ENCODE measurements at places on chromosomes 13 and 19.
A peak's percentile ranks its signal among the peaks of the same experiment; 100 is the strongest.

DNA sequence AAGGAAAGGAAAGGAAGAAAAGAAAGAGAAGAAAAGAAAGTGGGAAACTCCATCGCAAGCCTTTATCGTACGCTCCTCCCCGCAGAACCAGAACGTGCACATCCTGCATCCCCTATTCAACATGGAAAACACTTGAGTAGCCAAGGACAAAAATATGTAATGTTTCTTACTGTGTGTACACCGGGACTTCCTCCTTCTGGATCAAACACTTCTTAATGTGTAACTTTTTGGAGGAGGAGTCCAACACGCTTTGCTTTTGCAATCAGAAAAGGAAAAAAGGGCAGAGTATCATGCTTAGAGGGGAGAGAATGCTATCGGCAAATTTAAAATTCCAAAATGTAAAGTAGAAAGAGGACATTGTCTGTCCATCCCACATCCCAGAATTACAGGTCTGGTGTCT, 7.8 kb upstream of the SHFL start:
- DNase-seq, result no peak

DNA sequence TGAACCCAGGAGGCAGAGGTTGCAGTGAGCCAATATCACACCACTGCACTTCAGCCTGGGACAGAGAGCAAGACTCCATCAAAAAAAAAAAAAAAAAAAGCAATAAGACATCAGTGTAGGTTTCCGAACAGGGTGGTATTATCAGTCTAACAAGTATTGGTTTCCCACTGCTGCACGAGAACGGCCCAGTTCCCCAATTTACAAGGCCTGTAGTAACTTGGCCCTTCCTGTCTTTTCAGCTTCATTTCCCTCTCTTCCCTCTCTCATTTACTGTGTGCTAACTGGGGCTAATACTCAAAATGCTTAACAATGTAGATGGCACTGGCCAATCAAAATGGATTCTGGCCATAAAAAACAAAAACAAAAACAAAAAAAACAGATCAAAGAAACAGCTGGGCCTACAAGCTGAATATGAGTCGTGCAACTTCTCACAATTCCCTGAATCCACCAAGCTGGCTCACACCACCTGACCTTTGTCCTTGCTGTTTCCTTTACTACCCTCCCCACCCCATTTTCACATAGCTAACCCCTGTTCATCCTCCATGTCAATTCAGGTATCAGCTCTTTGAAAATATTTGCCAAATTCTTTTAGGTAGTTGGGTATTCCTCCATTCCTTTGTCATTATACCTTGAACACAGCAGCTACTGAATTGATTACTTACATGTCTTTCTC, 2.4 kb downstream of the TEX101 start:
- DNase-seq, result no peak

DNA sequence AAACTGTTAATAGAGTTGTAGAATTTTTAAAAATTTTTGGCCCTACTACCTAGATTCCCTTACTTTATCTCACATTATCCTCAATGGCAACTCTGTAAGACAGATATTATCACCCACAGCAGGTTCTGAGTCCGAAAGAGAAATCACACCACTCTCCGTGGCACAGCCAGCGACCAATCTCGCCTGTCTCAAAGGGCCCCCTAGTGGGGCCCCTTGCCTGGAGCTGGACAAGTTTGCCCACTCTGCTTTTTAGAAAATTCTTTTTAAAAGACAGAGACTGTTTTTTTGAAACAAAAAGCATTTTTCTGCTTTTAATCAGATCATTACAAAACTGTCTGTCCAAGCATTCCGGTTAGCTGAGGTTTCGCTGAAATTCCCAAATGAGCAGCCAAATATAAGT, 21.7 kb downstream of the PHF11 start:
- DNase-seq, result no peak

DNA sequence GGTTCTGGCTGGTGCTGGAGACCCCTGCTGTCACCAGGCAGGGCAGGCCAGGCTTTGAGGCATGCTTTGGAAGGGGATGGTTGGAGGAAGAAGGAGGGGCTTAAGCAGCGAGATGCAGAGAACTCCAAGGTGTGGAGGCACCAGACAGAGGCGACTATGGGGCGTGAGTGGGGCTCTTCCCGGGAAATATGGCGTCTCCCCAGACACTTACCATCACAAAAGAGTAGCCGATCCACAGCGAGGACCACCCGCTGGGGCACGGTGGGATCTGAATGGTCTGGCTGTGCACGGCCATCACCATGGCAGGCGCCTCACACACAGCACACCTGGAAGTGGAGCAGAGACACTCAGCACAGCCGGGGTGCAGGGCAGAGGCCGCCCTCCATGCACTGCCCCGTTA, 151.9 kb downstream of the COL4A1 start:
- no peak for DNase-seq

DNA sequence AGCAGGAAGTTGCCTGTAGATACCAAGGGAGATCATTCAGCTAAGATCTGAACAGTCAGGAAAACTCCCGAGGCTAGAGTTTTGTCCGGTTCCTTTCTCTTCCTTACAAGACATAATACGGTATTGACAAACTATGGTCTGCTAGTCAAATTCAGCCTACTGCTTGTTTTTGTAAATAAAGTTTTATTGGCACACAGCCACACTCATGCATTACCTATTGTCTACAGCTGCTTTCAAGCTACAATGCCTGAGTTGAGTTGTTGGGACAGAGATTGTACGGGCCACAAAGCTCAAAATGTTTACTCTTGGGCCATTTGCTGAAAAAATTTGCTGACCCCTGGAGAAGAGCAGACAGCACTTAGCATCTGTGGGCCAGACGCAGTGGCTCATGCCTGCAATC, 2.5 kb downstream of the SLC1A6 start:
- no peak for DNase-seq

DNA sequence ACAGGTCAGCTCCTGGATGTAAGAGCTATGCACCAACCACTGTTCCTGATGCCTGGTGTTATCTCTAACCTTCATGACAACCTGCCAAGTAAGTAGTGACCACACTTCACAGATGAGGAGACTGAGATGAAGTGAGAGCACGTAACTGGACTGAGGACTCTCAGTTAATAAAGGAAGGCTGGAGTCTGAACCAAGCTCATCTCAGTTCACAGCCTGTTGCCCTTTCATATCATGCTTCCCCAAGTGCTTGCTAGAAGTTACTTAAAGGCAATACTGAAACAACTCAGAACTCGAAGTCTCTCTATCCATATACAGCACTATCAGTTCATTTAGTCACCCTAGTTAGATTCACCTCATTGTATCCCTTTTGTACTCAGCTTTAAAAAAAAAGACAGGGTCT, 119.7 kb downstream of the ABCC4 start:
- no peak for DNase-seq

GRCh38 chr19:41159881-41160280, 33.1 kb upstream of the CYP2S1 start:
- no peak for DNase-seq

- DNase-seq, result no peak
These were observed 283.3 kb downstream of the DIAPH3 start for GRCh38 chr13:59880468-59880867.

DNA sequence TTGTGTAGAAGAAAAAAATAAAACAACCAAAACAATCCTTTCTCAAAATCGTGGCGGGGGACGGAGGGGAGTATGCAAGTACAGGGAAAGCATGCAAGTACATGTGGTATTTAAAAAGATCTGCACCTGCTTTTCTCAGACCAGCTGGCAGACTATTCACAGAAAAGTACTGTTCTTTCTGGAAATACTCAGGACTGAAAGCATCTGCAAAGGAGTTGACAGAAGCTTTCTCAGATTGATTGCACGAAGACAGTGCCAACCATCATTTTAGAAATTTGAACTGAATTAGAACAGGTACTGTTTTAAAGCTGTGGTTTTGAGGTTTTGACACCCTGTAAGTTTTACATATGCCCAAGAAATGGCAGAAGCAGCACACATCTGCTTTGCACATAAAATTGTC, 19.8 kb upstream of the PCDH8 start:
- DNase-seq, result no peak

DNA sequence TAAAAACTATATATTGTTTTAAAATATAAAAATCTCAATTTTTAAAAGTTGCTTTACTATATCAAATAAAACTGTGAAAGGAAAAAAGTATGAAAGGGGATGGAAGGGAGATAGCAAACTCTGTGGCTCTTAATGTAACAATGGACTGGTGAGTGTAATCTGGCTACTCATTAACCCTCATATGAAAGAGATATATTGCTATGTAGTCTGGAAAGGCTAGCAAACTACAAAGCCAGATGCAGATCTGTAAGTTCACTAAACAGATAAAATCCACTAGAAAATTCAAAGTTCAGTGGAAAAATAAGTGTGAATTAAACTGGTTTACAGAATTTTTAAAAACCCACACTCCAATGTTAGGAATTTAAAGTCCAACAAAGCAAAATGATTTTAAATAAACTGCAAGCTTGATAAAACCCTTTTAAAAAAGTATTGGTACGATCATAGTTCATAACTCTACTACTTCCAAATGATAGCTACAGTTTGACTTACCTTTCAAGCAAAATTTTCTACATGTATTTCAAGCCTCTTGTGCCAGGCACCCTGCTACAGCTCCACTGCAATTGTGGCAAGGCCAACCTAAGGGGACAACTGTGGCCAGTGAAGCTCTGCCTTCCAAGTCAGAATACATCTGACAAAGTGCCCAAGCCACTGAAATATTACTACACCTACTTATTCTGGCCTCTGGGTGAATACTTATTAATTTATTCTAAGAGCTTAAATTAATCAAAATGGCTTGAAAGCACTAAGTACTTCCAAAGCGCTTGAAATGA, 647 bp upstream of the ELF1 start:
- no peak for DNase-seq

GRCh38 chr13:22903301-22903700, 277.5 kb upstream of the SGCG start:
- no peak for DNase-seq

GRCh38 chr19:45767410-45767880, 1.6 kb downstream of the SIX5 start:
- DNase-seq, result peak; percentile 95

- no peak for DNase-seq
These were observed 1567.4 kb downstream of the EFNB2 start for GRCh38 chr13:104967836-104968630.

- DNase-seq, result no peak
These were observed 64.2 kb upstream of the UQCRFS1 start for GRCh38 chr19:29277102-29277501.

DNA sequence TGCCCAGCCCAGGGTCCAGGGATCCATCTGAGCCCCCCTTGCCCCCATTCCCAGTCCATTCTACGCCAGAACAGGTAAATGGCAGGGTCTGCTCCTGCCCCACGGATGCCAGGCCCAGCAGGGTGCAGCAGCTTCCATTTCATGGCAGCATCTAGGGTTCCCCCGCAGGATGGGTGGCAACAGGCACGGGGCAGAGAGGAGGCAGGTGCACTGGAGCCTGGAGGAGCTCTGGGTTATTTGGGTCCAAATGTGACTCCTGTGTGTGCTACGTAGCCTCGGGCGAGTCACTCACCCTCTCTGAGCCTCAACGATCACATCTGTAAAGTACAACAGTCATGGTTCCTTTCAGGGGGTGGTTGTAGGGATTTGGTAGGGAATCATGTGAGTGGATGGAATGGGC, 27.4 kb downstream of the IL12RB1 start:
- DNase-seq, result no peak

DNA sequence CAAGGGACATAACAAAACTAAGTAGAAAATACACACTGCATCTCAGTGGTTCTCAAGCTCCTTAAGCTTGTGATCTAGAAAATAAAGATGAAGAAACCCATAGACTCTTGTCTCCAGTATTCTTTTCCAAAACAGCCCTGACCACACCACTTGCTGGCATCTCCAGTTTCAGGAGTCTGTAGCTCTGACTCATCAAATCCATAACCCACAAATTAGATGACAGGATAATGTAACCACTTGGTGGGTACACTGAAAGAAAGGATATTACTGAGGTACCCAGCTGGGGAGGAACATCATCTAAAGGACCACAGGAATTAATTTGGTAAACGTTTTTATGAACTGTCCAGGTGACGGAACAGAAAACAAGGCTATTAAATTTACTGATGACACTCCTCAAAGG, 214.7 kb downstream of the VWA8 start:
- DNase-seq, result no peak

DNA sequence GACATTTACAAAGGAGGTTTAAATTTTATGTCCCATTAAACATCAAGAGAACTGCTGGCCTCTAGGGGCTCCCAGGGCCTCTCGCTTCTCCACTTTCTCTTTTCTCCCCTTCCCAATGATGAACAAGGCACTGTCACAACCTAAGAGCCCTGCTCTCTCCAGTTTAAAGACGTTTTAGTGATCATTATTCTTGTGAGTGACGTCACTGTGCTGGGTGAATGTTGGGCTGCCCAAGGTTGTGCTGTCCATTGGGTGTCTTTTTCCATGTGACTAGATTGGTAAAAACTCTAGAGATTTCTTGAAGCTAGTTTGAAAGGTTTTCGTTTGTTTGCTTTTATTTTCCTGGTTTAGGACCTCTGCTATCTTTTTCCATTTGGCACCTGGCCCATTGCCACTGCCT, 602.6 kb downstream of the PCDH9 start:
- no peak for DNase-seq

DNA sequence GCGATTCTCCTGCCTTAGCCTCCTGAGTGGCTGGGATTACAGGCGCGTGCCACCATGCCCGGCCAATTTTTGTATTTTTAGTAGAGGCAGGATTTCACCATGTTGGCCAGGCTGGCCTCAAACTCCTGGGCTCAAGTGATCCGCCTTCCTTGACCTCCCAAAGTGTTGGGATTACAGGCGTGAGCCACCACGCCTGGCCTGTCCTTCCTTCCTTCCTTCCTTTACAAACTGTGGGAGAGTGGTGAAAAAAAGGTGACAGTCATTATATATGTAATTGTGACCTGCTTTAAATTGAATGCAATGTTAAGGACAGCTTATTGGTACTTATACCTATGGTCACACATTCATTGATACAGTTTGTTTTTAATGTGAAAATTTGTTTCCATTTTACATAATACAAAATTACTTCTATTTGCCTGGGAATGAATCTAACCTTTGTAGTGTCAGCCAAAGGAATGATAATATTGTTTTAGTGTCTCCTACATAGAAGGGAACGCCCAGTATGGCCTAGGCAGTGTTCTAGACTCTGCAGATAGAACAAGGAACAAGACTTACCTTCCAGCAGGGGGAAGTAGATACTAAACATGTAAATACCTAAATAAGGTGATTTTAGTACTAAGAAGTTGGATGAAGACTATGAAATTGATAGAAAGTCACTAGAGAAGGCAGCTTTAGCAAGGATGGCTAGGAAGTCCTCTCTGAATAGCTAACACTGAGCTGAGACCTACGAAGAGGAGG, 146.3 kb downstream of the GGACT start:
- DNase-seq, result no peak

- no peak for DNase-seq
These were observed 177.3 kb upstream of the SERP2 start for GRCh38 chr13:44196196-44196751.

GRCh38 chr13:74645586-74645985, 511.4 kb upstream of the KLF12 start:
- DNase-seq, result no peak

DNA sequence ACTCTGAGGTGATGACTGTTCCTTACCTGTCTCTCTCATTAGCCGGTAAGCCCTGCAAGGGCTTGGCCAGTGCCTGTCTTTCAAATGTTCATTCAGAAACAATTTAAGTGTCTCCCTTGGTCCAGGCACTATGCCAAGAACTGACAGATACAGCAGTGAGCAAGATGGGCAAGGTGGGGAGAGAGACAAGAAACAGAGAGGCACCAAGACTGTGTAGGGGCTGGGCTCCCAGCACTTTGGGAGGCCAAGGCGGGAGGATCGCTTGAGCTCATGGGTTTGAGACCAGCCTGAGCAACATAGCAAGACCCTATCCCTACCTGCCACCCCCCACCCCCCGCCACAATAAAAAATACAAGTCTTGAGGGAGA, 1.3 kb upstream of the CCNE1 start:
- no peak for DNase-seq
